Left hindlimb (tissue), 1 donor: ENCODE measurements at places on chromosomes 12 and 14.

DNA sequence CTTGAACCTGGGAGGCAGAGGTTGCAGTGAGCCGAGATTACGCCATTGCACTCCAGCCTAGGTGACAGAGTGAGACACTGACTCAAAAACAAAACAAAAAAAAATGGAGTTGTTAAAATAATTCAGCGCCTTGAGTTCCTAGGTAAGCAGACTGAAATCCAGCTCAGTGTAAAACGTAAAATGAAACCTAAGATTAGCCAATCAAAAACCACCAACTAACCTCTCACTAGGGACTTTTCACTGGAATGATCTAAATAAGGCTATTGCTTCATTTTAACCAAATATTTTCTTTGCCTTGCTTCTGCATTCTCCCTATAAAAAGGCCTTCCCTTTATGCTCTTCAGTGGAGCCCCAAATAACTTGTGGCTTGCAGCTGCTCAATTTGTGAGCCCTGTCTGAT lies 91.6 kb upstream of the HIF1A start:
- no peak for DNase-seq

DNA sequence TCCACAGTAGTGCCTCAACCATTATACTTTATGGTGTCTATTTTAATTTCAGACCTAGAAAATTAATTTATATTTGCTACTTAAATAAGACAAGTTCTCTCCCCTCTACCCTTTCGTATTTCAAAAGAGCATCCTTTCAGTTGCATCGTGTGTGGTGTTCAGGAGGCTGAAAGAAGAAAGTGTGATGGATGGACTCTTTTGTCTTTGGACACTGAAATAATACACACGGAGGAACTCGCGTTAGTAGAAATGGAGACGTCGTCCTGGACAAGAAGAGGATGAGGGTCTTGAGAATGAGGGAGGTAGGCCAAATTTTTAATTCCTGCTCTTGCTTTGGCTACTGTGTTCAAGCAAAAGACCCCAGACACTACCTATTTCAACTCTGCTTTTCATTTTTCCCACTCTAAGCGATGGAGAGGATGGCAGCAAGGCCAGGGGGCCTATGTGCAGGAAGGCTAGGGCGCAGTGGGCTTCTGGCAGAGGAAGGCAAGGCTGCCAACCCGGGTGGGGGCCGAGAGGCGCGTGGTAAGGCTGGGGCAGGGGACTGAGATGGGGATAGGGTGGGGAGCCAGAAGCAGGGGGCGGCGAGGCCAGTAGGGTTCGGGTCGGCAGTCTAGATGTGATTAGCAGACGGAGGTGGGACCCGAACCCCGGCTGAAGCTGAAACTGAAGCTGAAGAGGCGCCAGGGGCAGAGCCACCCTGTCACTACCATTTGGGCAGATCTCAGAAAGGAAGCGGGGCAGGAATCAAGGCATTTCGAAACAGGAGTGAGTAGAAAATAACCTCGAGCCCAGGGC lies 722 bp downstream of the TMED8 start:
- no peak for DNase-seq

DNA sequence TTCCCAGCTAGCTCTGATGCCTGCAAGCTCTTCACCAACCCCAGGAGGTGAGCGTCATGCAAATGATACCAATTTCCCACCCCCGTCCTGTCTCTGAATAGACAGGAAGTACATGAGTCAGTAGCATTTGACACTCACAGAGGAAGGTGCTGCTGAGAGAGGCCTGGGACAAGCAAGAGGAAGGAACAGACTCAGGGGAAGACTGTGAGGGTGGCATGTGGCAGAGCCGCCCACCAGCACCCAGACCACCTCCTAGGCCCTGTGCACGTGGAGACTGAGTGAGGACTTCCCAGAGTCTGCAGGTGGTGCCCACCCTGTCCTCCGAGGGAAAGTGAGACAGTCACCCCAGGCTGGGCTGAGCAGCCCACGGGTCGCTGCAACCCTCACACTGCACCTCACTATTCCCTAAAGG lies 199.5 kb upstream of the SFSWAP start:
- no peak for DNase-seq

DNA sequence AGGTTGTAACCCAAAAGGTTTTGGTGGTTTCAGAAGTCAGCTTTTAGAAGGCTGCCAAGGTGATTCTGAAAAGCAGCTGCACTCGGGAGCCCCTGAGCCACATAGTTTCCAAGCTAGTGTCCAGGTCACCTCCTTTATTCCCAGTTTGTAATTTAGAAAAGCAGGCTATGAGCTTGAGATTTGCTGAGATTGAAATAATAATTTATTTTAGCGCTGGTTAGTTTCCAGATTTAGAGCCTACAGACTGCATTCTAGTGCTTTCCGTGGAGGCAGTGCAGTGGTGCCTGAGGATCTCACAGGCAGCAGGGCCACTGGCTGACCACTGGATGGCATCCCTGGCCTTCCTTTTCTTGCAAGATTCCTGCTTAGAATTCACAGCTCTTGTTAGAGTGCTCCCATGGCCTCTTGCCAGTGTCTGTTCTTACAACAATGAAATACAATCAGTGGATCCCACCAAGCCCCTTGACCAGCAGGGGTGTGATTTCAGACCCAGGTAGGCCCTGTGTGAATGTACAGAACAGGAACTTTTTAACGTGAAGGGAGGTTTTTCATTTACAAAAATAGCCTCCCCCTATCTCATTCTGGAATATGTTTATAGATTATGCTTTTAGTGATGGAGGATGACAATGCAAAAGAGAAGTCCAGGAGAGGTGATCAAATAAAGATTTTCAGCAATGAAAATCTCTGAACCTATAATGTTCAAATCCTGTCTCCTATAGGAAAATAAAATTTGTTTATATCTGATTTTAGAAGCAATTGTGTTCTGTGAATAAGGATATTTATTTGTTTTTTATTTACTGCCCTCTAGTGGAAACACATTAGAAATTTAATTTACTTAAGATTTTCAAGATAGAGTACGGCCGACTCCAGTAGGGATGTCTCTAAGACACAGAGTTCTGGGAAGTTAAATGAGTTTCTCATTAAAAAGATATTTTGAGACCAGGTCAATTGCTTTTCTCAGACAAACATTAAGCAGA lies 362.1 kb upstream of the STXBP6 start:
- peak; percentile 44 for DNase-seq

DNA sequence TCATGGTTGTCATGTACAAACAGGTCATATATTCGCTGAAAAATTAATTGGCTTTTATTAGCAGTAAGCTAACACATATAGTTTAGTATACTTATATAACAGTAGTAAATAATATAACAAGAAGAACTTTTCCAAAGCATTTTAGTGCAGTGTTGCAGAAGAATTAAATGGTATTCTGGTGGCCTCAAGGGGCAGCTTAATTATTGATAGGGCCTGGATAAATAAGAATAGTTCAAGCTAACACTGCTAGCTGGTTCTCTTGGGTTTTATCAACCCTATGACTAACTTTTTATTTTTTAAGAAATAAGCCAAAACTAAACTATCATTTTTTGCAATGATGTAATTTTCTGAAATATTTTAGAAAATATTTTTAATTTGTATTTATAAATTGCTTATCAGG lies 152.1 kb downstream of the SRGAP1 start:
- no peak for DNase-seq

GRCh38 chr14:100526632-100527031 lies 60.6 kb downstream of the BEGAIN start:
- no peak for DNase-seq

GRCh38 chr12:18681818-18682217 lies 56.0 kb downstream of the PLCZ1 start:
- DNase-seq, result no peak

DNA sequence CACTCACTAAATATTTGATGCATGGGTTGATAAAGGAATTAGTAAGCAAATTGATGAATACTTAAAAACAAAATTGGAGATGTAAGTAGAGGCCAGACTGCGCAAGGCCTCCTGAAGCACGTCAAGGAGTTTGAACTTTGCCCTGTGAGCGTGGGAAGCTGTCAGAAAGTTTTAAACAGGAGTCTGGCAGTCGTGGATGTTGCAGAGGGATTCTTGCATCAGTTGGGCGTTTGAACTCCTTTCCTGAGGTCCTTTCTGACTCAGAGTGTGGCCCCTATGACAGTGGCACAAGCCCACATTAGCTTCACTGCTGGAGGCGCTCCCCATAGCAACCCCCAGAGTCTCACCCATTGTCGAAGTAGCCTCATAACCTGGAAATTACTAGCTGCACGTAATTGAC lies 17.9 kb upstream of the IL22 start:
- no peak for DNase-seq

- no peak for DNase-seq
These were observed 90.9 kb upstream of the MDM1 start for GRCh38 chr12:68422956-68423574.

DNA sequence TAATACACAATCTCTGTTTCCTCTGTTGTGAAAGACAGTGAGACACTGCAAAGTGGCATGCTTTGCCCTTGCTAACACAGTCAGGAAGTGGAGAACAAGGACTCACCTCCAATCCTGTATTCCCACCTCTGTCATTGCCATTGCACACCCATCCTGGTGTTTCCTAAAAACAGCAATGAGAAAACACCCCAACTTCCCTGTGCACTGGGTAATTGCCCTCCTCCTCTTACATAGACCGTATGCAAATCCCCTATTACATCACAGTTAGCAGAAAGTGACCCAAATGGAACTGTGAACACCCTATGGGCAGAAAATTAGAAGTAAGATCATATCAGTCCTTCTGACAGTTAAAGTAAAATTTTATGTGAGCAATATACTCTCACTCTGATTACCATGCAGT lies 355.5 kb downstream of the BCL11B start:
- no peak for DNase-seq

GRCh38 chr14:56452940-56453339 lies 126.7 kb upstream of the TMEM260 start:
- no peak for DNase-seq

- DNase-seq, result peak; percentile 69
These were observed 501 bp downstream of the C1R start for GRCh38 chr12:7091660-7092228.

DNA sequence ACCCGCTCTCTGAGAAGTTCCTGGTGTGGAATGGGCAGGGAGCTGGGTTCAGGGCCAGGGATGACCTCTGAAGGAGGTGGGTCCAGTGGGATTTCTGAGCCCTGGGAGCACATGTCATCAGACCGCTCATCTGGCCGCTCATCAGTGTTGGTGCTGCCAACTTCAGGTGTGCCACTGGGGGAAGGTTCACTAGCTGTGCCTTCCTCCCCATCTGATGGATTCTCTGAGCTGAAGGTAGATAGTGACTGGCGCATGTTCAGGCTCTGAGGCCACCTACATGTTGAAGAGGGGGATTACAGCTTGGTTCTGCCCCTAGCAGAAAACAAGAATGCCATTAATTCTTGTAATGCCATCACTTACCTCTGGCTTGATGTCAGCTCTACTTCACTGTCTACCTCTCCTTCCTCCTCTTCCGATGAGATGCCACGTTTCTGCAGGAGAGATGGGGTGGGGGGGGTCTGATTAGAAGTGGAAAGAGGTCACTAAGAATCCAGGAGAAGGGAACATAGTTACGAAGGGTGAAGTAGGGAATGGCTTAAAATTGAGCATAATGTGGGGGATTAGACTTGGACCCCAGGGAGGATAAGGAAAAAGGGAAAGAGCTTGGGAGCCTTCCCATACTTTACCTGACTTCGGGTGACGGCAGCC lies 17.2 kb downstream of the MAP3K12 start:
- no peak for DNase-seq

GRCh38 chr12:41709012-41709411 lies 435.7 kb downstream of the GXYLT1 start:
- DNase-seq, result no peak

DNA sequence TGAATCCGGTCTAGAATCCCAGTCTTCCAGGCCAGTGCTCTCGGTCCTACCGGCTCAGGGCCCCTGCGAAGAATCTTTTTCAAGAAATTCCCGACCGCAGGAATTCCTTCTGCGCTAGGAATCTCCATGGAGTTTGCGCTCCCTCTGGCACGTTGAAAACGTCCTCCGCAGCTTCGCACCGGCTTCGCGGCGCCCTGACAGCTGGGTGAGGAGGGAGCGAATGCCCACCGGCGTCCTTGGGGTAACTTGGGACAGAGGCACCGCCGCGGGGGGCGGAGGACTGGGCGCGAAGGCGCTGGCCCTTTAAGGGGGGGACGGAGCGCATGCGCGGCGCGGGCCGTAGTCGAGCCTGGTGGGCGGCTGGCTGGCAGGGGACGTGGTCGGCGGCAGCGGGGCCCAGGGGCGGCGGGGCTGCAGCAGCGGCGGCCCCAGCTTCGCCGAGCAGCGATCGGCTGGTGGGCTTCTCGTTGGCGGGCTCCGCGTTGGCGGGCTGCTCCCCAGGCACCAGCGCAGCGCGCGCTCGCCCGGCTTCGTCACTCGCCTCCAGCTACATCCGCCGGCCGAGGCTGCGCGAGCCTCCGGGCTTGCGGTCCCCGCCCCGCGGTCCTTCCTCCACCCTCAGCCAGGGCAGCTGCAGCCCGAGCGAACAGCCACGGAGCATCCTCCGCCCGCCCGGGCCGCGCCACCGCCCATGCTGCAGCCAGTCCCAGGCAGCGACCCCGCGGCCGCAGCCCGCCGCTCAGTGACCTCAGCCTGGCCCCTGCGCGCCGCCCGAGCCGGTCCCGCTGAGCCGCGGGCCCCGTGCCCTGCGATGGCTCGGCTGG lies at the start of gene VASH1:
Gene VASH1 (plus strand): TSS at position 333 of the 824 bp plus-strand sequence. CDS start 1,354 bp downstream, outside the sequence.
- DNase-seq, result peak; percentile 84

DNA sequence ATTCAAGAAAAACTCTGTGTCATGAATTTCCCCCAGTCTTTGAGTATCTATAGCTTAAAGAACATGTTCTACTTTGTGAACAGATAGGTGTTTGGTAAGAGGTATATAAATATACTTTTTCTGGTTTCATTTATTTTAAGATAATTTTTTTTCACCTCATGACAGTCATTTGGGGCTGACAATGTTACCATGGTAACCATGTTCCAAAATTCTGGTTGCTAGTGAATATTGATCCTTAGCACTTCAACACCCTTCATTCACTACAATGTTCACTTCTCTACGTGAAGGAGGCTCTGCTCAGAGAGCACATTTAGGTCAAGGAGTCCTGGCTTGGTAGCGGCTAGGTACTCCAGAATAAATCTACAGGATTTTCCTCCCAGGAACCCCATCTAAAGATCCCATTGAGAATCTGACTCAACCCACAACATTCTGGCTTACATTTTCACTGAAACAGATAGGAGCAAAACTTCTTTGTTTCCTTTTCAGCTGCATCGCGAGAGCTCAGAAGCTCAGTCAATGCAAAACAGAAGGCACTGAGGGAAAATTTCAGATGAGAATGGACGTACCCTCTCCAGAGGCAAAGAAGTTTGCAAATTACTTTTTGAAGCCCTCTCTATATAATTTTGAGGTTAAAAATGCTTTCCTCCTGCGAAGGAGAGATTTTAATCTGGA lies 93.6 kb downstream of the ARF6 start:
- no peak for DNase-seq

- no peak for DNase-seq
These were observed 242.2 kb upstream of the OR4E1 start for GRCh38 chr14:21915826-21916225.

DNA sequence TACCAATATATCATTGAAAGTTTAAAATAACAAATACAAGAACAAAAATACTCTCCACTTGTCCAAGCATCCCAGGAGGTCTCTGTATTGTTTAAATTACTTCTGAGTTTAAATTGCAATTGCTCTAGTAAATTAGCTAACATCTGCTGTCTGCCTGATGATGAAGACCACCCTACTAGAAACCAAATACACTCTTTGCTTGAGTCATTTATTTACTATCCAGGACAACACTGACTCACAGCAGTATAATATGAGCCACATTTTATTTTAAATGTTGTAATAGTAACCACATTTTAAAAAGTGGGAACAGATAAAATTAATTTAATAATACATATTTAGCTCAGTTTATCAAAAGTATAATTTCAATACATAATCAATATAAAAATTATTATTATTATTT lies 62.9 kb upstream of the EEA1 start:
- DNase-seq, result no peak
